Fibroblast of skin of scalp (primary cell): ENCODE measurements at places on chromosomes 13 and 19.

- no peak for DNase-seq
Observed at GRCh38 chr13:97521726-97522125, 87.8 kb downstream of the RAP2A start.

DNA sequence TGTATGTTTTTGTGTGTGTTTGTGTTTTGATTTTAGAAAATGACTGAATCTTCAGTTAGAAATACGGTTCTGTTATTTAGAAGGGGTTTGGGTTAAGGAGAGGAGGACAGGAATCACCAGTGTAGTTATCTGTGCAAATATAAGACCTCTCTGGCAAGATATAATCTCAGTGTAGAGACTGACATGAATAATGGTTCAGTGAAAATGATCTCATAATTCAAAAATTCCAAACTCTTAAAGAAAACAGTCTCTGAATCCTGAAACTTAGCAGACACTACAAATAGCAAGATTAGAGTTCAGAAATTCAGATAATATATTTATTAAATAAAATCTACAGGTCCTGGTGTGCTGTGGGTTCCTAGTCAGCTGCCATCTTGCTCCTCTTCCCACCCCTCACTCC lies 73.5 kb downstream of the PDS5B start:
- peak; percentile 47 for DNase-seq

DNA sequence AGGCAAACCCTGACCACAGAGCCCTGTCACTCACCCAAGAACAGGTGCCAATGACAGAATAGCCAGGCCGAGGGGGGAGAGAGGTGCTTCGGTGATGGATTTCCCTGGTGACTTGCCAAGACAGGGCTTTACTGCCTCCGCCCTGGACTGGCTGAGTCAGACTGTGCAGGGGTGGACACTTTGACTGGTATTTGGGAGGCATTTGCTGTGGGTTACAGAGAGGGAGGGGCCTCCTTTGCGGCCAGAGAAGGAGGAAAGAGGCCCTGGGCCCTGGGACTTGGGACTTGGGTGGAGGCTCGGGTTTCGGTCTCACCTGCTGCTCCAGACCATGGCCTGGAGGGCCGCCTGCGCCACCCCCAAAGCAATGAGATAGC lies 4.6 kb upstream of the EPS8L1 start:
- DNase-seq: peak; percentile 48

- peak; percentile 76 for DNase-seq
Observed at GRCh38 chr13:30808600-30808999, 73.3 kb downstream of the ALOX5AP start.

- peak; percentile 35 for DNase-seq
Observed at GRCh38 chr13:33080972-33081590, 64.9 kb downstream of the KL start.

GRCh38 chr19:47633517-47633916 lies 24.6 kb downstream of the BICRA start:
- DNase-seq: no peak

DNA sequence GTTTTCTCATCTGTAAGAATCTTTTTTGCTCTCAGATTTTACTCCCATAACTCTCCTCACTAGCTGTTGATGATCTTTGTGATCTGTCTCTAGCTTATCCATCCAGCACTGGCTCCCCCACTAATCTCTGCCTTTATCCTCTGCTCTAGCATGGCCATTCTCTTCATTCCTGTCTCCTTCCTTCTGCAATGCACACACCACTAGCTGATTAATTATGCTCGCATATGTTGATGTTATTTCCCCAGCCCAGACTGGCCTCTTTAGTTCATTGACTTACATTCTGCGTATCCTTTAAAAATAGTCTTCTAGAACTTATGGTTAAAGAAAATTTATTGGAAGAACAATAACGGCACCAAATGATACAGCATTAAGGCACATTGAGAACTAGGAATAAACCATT lies 52.5 kb downstream of the DGKH start:
- DNase-seq: no peak
